ENCODE measurements at places on chromosomes 1 and 21.

- DNase-seq, result no peak
Observed at GRCh38 chr1:22628698-22629444, 7.6 kb upstream of the C1QA start.

DNA sequence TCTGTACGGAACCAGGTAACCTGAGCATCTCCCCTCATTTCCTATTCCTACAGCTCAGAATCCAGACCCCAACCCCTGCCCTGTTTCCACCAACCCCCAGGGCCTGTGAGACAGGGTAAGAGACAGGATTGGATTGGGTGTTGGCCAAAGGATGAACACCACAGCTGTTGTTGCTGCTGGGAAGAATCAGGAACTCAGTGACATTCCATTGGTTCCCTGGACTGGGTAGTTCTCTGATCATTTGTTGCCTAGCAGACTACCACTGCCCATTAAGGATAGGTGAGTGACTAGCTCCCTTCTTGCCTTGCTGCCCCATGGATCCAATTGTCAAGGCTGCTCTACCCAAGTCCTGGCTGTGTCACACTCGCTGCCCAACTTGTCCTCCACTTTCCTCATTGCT, 10.0 kb downstream of the NCSTN start:
- no peak for DNase-seq

DNA sequence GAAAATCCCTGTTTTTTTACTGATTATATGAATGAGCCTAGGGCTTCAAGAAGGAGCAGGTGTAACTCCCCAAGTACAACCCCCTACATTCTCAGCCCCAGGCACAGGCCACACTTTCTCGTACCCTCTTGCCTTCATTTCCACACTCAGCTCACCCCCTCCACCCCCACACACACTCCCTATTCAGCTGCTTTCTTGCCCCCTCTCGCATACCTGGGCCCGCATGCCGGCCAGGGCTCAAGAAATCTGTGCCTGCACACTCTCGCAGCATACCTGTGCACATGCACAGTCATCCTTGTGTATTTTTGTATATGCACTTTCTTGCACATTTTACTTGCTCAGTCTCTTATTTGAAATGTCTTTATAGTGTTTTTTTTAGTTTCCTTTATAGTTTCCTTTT, 2.0 kb downstream of the PTPRF start:
- DNase-seq, result no peak

DNA sequence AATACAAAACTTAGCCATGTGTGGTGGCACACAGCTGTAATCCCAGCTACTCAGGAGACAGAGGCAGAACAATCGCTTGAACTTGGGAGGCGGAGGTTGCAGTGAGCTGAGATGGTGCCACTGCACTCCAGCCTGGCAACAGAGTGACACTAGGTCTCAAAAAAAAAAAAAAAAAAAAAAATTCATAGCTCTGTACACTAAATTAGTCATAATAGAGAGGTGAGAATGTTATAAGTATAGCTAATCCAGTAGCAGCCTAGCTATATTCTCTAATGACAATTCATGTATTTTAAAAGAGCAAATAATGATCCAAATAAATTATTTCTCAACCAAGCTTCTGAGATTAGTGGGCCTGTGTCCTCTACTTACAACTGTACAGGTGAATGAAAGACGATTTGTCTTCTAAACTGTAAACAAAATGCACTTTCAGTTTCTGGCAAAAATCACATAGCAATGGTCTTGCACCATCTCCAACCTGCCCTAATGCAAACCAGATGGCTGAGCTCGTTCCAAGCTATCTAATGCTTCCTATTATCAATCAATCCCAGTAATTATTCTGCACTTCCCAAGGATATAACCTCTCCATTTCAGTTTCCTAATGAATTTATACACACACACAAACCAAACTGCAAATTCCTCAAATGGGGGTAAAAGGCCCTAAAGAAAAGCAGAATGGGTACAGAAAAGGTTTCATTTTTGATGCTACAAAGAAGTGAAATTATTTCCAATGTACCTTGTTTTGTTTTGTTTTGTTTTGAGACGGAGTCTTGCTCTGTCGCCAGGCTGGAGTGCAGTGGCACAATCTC, 56.5 kb downstream of the GATAD2B start:
- no peak for DNase-seq

GRCh38 chr1:56811331-56811730, 7.9 kb downstream of the FYB2 start:
- DNase-seq, result no peak
